ENCODE measurements at places on chromosomes 13 and 19.

DNA sequence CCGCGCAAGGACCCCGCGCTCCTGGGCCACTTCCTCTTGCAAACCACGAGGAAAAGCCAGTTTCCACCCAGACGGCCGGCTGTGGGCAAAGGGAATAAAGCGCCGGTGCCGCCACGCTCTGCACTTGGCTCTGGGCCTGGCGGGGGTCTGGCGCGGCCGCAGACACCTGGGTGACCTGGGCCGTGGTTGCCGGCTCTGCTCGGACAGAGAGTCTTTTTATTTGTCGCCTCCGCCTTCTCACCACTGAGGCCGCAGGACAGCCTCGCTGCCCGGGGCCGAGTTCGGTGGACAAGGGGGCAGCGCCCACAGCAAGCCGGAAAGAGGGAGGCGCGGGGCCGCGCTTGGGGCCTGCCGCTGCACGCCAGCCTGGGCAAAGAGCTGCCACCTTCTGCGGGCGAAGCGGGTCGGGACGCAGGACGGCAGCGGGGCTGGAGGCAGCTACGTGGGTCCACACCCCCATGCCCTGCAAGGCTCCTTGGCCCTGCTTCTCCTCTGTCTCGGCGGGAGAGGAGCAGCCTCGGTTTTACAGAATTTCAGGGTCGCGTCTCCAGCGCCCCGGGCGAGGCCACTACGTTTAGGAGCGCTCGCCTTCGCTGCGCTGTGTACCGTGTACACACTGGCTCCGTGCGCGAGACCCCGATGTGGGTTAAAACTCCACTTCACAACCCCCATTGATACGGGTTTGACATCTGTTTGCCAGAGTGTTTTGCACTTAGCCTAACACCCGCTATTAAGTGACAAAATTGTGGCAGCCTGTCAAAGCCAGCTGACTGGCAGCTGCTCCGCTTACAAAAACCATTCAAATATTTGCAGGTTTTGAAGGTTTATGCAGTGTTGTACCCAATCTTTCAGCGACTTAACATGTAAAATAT lies 13.0 kb upstream of the SOX1 start:
- no peak for DNase-seq

DNA sequence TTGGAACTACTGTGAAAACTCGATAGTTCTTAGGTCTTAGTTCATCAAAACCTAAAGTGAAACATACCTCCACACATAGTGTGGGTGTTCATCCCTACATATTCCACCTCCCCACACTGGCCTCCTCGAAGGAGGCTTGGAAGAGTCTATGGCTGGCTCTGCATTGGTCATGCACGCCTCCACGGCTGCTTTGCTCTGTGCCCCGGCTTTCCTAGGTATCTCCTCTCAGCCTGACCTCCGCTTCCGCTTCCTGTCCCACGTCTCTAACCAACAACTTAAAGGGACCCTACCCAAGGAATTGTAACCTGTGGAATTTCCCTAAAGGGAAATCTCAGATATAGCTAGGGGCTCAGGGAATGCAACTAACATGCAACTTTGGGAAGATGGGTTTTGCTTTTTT lies 79.7 kb upstream of the MBNL2 start:
- no peak for DNase-seq

- DNase-seq, result no peak
These were observed 46.5 kb downstream of the RFX2 start for GRCh38 chr19:6063576-6064335.

DNA sequence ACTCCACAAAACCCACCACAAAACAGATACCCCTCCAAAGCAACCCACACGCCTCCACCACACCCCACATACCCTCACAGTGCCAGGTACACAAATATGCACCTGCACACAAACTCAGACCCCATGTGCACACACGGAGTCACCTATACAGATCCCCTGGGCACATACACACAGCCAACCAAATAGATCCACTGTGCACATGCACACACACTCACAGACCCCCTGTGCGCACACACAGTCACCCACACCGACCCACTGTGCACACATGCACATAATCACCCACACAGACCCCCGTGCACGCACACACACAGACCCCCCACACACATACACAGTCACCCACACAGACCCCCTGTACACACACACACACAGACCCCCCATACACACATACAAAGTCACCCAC lies 107.8 kb downstream of the HSPH1 start:
- no peak for DNase-seq

DNA sequence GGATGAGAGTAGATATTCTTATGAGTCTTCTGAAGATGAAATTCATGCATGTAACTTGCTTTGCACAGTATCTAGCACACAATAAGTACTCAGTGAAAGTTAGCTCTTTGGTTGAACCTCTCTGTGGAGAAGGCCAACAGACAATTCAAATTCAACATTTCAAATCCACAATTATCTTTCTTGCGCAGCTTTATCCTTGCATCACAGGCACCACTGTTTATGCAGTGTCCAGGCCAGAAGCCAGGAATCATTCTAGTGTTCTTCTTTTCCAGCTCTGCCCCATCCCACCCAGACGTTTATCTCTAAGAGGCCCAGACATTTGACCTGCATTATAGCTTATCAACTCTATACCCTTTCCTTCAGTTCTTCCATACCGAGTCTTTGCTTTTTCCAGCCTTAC lies 254.7 kb upstream of the OBI1 start:
- DNase-seq, result no peak

- peak; percentile 81 for DNase-seq
These were observed 9.1 kb downstream of the LYL1 start for GRCh38 chr19:13093407-13094105.

DNA sequence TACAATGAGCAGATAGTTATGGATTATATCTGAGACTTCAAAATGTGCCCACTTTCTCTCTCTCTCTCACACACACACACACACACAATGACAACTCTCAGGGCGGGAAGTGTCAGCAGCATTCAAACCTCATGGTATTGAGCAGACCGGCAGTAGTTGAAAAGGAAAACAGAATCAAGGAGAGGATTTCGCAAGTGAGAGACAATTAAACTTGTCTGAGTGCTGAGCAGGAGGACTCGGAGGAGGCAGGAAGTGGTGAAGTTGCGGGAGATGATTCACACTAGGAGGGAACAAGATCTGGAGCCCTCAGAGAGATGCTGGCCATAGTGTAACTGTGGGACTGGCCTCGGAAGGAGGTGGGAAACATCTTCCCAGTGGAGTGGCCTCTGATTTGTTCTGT lies 353.1 kb downstream of the EFNB2 start:
- peak; percentile 80 for DNase-seq

GRCh38 chr19:13576726-13577125 lies 70.4 kb upstream of the CACNA1A start:
- no peak for DNase-seq

- no peak for DNase-seq
These were observed 22.7 kb downstream of the MIPEP start for GRCh38 chr13:23866420-23867026.

DNA sequence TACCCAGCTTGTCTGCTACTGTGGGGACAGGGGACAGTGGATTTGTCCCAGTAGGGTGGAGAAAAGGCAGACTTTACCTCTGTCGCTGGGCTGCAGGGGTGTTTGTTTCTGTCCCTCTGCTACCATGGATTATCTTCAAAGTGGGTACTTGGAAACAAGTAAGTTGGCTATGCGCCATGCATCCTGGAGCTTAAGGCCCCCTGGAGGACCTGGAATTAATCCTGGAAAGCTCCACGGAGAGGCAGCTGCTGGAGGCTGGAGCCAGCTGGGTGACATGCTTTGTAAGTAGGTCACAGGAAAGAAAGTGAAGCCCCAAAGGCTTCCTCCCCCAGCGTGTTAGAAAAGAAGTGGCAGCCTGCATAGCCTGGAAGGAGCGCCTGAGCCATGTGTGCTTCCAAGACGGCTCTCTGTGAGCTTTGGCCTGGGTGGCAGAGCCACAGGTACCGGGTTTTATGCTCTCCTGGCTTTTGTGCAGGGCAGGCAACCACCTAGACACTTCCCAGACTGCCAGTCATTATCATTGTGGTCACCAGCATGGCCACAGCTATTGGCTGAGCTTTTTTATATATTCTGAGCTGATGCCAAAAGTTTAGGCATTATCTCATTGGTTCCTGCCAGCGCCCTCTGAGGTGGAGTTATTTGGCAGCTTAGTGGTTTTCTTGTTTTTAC lies 9.5 kb downstream of the B3GLCT start:
- no peak for DNase-seq

- peak; percentile 87 for DNase-seq
These were observed 454 bp downstream of the BLVRB start for GRCh38 chr19:40465025-40465556.

Measured in AML-193 (cell line).